ENCODE measurements at places on chromosomes 12 and 14.

- no peak for DNase-seq
Measured at GRCh38 chr14:81480741-81481140, 52.9 kb downstream of the SEL1L start.

GRCh38 chr12:69585189-69586062, at the start of gene CCT2:
Gene CCT2 (plus strand): TSS chr12:69585459. CDS start chr12:69585522, 63 bp downstream.
- DNase-seq: peak; percentile 79

DNA sequence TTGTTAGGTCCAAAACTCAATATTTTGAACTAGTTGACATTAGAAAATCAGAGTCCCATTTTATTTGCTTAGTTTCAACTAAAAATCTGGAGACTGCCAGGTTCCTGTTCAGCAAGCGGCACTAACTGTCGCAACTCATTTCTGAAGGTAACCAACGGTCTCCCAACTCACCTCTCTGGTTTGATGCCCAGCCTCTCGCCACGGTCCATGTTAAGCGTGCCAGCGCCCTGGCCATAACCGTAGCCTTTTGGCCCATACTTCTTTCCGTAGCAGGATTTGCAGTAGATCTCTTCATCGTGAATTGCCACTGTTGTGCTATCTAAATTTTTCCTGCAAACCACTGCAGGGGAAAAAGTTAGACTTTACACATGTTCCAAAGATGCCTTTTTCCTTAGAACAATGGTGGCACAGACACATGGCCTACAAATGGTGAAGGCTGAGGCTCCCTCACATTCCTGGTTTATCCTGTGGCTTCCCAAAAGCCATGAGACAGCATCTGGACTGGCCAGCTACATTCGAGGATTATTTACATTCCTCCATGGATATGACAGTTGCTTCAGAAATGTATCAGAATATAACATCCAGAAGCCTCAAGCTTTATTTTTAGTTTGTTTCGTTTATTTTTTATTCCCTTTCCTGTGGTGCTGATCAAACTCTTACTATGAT, 15.7 kb downstream of the CSRP2 start:
- DNase-seq: no peak

DNA sequence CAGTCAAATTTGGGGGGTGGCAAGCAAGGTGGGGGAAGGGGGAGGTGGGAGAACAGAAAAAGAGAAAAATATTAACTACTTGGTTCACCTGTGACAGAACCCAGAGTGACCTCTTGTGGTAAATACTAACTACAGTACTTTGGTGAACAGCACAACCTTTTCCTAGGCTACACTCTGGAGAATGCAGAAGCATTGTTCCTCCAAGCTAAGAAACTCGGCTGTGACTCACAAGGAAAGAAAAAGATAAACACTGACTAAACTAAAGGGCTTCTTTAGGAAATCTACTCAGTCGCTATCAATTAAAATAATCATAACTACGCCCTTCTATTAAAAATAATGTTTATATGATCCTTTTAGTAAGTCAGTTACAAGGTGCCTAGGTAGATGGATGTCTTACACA, 5.4 kb downstream of the KCNH5 start:
- no peak for DNase-seq

- no peak for DNase-seq
Measured at GRCh38 chr14:39469094-39469710, 37.0 kb upstream of the FBXO33 start.

DNA sequence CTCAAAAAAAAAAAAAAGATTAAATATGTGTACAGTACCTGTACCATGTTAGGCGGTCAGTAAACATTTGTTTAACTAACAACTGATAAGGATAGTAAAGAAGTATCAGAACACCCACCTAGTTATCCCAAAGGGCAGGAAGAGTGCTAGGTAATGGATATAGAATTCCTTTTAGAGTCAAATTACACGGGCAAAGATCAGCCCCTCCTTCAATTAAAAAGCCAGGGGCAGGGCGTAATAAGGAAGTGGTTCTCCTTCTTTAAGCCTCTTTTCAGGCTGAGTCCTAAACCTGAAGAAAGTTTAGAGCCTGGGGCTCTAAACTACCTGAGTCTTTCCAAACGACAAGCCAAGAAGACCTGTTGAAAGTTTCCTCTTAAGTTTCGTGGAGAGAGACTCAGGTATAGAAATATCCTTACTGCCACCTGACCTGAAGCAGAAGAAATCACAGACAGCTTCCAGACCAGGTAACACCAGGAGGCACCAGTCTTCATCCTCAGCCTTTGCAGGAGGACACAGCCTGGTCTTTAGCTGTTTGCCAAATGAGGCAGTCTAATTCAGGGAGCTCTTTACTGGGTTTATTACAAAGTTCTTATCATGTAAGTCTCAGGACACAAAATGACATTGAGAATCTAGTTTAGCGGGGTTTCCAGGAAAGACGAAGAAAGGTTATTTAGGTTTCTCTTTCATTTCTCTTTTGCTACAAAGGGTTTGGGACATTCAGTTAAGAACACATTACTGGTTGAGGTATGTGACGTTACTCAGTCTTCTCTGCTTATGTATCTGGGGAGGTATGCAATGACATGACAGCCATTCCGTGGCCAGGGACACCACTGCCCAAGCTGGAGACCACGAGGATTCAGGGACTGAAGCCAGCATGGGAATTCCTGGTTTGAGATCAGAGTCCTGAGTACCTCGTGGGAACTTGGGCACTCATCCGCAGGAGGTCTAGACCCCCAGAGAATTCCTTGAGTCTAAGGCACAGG, at the start of gene BCL2L14:
TSS of gene BCL2L14 (plus strand) at position 266 of the 983 bp plus-strand sequence. CDS start 8,367 bp downstream, outside the sequence.
- no peak for DNase-seq

GRCh38 chr14:22384974-22385526, 204.0 kb downstream of the DAD1 start:
- no peak for DNase-seq

GRCh38 chr14:28831126-28831525, 64.5 kb downstream of the FOXG1 start:
- DNase-seq: no peak

- DNase-seq: no peak
Measured at GRCh38 chr14:53538316-53538881, 385.3 kb upstream of the DDHD1 start.

- DNase-seq: no peak
Measured at GRCh38 chr12:33192226-33192625, 247.4 kb downstream of the SYT10 start.

- DNase-seq: no peak
Measured at GRCh38 chr14:56202256-56202655, 84.0 kb downstream of the PELI2 start.

- DNase-seq: no peak
Measured at GRCh38 chr12:53696285-53696654, 20.4 kb upstream of the ATP5MC2 start.

GRCh38 chr12:53123578-53124351, 20.5 kb downstream of the SOAT2 start:
- DNase-seq: no peak

- no peak for DNase-seq
Measured at GRCh38 chr12:75961878-75962277, 69.7 kb downstream of the PHLDA1 start.

DNA sequence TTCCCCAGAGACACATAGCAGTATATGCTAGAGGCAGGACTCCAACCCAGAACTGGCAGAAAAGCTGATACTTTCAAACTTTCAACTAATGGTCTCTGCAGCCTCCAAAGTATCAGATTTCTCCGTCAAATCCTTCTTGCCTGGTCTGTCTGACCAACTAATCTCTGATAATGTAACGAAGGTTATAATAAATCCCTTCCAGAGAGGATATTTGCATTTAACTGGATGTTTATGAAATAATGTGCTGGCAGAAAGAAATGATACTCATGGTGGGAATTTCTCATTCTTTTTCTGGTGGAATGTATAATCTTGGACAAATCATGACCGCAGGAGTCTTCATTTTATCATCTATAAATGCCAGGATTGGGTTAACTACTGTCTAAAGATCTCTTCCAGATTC, 860.3 kb downstream of the DIO2 start:
- DNase-seq: no peak
